ENCODE measurements at places on chromosomes 6 and 20. TPM values are rescaled to one million over a fixed set of nuclear protein-coding genes. Genes with fewer than 3 reads are reported as not detected.
A peak's percentile ranks its signal among the peaks of the same experiment; 100 is the strongest.

GRCh38 chr20:20843982-20844381 is 131.5 kb upstream of the RALGAPA2 start:
- DNase-seq, result no peak

DNA sequence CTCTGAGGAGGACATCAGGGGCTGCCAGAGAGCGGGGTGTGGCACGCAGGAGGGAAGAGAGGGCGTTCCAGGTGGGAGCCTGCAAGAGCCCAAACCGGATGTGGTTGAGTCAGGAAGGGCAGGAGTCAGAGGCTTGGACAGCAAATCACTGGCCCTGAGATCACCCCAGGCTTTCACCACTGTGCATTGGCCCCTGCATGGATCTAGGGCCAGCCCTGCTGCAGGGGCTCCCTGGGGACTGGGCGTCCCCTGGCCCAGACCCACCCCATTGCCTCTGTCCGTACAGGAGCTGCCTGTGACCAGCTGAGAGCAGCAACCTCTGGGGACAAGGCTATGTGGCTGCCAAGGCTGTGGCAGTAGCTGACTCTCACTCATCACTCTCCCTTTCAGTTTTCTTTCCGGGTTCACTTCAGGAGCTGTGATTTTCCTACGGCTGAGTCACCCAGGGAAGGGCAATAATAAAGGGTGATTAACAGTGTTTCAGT is 33.9 kb downstream of the KCNK17 start:
- DNase-seq, result no peak

DNA sequence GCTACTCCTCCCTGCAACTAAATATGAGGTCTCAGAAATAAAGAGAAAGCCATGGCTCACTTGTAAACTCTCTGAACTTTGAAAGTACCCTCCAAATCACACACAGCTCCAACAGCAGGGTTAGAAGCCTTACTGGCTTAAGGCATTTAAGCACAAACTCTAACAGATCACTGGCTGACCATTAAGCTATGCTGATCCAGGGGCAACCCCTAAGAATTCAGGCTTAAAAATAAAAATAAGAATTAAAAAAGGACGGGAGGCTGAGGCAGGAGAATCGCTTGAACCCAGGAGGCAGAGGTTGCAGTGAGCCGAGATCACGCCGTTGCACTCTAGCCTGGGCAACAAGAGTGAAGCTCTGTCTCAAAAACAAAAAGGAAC is 21.8 kb downstream of the HLA-E start:
- no peak for DNase-seq

GRCh38 chr6:119077643-119078375 is 655 bp downstream of the FAM184A start:
- peak; percentile 61 for DNase-seq

FILIP1 gene
- 0.12 TPM for polyA plus RNA-seq
